A549 treated with Mapracorat at 1 μM for 4 hours (cell line): ENCODE measurements at places on chromosomes 16 and 17. TPM values are rescaled to one million over a fixed set of nuclear protein-coding genes. Genes with fewer than 3 reads are reported as not detected.

ITGB4 gene
- 92.0 to 109 TPM (median 95.3 TPM) in 5 replicates for total RNA-seq

HS3ST3B1 gene
- 0.59 to 1.0 TPM (median 0.86 TPM) in 5 replicates for total RNA-seq

MMP28 gene
- 4.5 to 8.7 TPM (median 7.5 TPM) in 5 replicates for total RNA-seq

INCA1 gene
- 1.7 to 1.9 TPM (median 1.8 TPM) in 5 replicates for total RNA-seq

PYDC1 gene
- total RNA-seq: not detected in 5 replicates

PHOSPHO1 gene
- total RNA-seq: 0.44 to 0.85 TPM (median 0.48 TPM) in 5 replicates

LITAFD gene
- not detected in 5 replicates for total RNA-seq

OR1A1 gene
- not detected in 5 replicates for total RNA-seq

SLC35G6 gene
- total RNA-seq: 0.07 TPM in 1 of 5 replicates, not detected in the others

ITGA2B gene
- 1.1 to 2.0 TPM (median 1.5 TPM) in 5 replicates for total RNA-seq

KCTD19 gene
- total RNA-seq: 0.08 to 0.44 TPM (median 0.20 TPM) in 4 of 5 replicates, not detected in the other

TMEM238L gene
- total RNA-seq: not detected in 5 replicates

ITGA3 gene
- total RNA-seq: 379 to 446 TPM (median 427 TPM) in 5 replicates

TBC1D3D gene
- total RNA-seq: 0.09 to 0.16 TPM in 2 of 5 replicates, not detected in the others

FADS6 gene
- total RNA-seq: not detected in 5 replicates

ABCC12 gene
- total RNA-seq: 0.04 to 0.22 TPM (median 0.05 TPM) in 4 of 5 replicates, not detected in the other

STH gene
- total RNA-seq: not detected in 5 replicates

IL17C gene
- 0.13 TPM in 1 of 5 replicates, not detected in the others for total RNA-seq

SRCIN1 gene
- 1.3 to 2.9 TPM (median 2.4 TPM) in 5 replicates for total RNA-seq

SEPTIN1 gene
- 1.00 to 2.6 TPM (median 1.9 TPM) in 5 replicates for total RNA-seq

GH1 gene
- not detected in 5 replicates for total RNA-seq

KRT16 gene
- 0.62 to 1.2 TPM (median 1.0 TPM) in 5 replicates for total RNA-seq
